ENCODE measurements at places on chromosomes 3 and 15.

GRCh38 chr15:76196269-76197231 lies 114.7 kb downstream of the ETFA start:
- no peak for DNase-seq
- no peaks in the 10 kb centered on the region for H3K36me3 ChIP-seq
- peaks cover 1% of the 10 kb centered on the region for H3K27me3 ChIP-seq

DNA sequence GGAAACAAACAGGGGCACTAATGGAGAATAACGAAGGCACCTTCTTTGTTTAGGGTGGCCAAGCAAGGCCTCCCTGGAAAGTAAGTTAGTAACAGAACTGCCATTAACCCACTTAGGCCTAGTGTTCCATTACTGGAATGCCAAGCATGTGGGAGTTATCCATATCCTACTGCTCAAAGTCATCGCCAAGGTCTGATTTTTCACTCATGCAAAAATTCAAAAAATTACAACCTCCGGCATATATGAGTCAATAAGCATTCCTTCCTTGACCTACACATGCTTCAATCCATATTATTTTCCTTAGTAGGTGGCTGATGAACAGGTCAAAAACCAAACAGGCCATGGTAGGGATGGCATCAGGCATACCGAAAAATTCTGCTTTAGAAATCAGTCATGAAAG lies 1097.2 kb downstream of the FHIT start:
- DNase-seq = no peak
- H3K4me1 ChIP-seq = peaks cover 6% of the 10 kb centered on the region
- no peaks in the 10 kb centered on the region for H3K27me3 ChIP-seq
- no peak overlapping the region for H3K27ac ChIP-seq

GRCh38 chr3:45273681-45274515 lies 47.8 kb upstream of the TMEM158 start:
- H3K27me3 ChIP-seq = peaks cover 11% of the 10 kb centered on the region
- no peak overlapping the region for H3K27ac ChIP-seq
- DNase-seq = no peak

- H3K27me3 ChIP-seq = peaks cover 2% of the 10 kb centered on the region
- peaks cover 5% of the 10 kb centered on the region for H3K4me1 ChIP-seq
- H3K4me3 ChIP-seq = no peak overlapping the region
- no peak overlapping the region for H3K27ac ChIP-seq
- no peak for DNase-seq
Measured at GRCh38 chr3:72505539-72506405, 342.5 kb downstream of the SHQ1 start.

DNA sequence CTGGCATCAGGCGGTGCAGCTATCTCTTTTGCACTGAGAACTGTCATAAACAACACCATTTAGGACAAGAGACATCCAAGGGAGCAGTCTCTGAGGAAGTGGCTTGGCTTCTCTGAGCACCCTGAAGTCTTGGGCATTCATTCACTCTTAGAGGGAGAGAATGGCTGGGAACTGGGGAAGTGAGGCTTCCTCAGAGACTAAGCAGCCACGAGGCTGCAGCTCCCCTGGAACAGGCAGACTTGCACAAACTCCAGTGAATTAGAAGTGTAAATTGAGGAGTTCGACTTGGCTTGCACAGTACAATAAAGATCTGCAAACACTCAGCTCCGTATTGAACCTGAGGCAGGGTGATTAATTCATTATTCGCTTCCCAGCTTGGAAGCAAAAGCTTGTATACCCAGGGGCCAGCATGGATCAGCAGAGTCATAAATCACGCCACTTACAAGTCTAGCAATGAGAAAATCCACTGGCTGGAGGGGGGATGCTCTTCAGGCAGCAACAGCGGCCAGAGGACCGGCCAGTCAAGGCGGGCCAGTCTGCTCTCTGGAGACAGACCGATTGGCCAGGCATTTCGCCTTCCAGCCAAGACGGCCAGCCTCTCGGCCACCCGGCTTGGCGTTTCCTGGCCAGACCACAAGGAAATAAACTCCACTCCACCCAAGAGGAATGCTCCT lies 118.8 kb upstream of the ADPGK start:
- peaks cover 14% of the 10 kb centered on the region for H3K27me3 ChIP-seq
- H3K4me3 ChIP-seq = no peak overlapping the region
- no peak for DNase-seq
- no peaks in the 10 kb centered on the region for H3K4me1 ChIP-seq
- H3K36me3 ChIP-seq = no peaks in the 10 kb centered on the region

- no peak for DNase-seq
- no peak overlapping the region for H3K27ac ChIP-seq
- H3K4me3 ChIP-seq = no peak overlapping the region
- H3K27me3 ChIP-seq = no peaks in the 10 kb centered on the region
Measured at GRCh38 chr3:173865900-173866498, 468.5 kb downstream of the NLGN1 start.

DNA sequence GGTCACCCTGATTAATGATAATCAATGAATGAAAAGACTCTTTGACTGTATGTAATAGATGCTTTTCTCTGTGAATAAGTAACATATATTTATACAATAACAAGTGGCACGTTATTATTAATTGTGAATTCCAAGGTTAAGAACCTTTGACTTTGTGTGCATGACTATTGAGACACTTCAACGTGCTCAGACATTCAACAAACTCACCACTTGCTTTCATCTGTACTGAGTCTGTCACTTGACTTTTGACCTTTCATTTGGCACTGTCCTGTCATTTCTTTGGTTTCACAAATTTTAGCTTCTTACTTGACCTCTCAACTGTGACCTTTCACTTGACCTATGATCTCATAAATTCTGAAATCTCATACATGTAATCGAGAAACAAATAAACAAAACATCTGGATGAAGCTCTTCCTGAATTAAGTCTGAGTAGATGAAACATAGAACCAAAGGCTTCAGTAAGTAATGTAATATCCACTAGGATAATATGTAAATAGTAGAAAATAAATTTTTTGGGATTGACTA lies 426.8 kb downstream of the MECOM start:
- H3K4me3 ChIP-seq = no peak overlapping the region
- no peak for DNase-seq
- peaks cover 33% of the 10 kb centered on the region for H3K27me3 ChIP-seq
- H3K27ac ChIP-seq = no peak overlapping the region

DNA sequence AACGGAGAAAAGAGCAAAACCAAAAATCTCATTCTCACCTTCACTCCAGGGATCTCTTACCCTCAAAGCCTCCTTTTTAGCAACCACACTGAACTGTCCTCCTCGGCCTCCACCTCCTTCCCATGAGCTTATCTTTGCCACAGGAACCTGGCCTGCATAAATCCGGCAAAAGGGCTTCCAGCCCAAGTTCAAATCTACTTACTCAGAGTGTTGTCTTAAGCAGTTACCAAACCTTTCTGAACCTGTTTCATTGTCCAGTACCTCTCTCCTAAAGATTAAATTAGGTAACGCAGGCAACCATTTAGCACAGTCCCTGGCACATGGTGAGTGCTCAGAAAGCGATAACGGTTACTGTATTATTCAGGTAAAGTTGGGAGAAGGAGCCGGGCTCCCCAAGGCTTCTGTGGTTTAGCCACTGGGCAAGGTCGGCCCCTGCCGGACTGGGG lies 777 bp downstream of the CIB1 start:
- H3K27me3 ChIP-seq = no peaks in the 10 kb centered on the region
- peaks cover 55% of the 10 kb centered on the region for H3K4me1 ChIP-seq
- H3K27ac ChIP-seq = peak overlapping the region; percentile 94

GRCh38 chr3:52798978-52799476 lies 4.4 kb downstream of the ITIH3 start:
- H3K27me3 ChIP-seq = peaks cover 3% of the 10 kb centered on the region
- no peak overlapping the region for H3K4me3 ChIP-seq
- H3K36me3 ChIP-seq = no peaks in the 10 kb centered on the region
- DNase-seq = no peak
- H3K27ac ChIP-seq = no peak overlapping the region
- H3K4me1 ChIP-seq = no peaks in the 10 kb centered on the region

GRCh38 chr15:90058308-90058707 lies 44.0 kb downstream of the IDH2 start:
- H3K4me1 ChIP-seq = peaks cover 25% of the 10 kb centered on the region
- no peaks in the 10 kb centered on the region for H3K36me3 ChIP-seq
- no peak overlapping the region for H3K4me3 ChIP-seq
- DNase-seq = no peak
- no peak overlapping the region for H3K27ac ChIP-seq

DNA sequence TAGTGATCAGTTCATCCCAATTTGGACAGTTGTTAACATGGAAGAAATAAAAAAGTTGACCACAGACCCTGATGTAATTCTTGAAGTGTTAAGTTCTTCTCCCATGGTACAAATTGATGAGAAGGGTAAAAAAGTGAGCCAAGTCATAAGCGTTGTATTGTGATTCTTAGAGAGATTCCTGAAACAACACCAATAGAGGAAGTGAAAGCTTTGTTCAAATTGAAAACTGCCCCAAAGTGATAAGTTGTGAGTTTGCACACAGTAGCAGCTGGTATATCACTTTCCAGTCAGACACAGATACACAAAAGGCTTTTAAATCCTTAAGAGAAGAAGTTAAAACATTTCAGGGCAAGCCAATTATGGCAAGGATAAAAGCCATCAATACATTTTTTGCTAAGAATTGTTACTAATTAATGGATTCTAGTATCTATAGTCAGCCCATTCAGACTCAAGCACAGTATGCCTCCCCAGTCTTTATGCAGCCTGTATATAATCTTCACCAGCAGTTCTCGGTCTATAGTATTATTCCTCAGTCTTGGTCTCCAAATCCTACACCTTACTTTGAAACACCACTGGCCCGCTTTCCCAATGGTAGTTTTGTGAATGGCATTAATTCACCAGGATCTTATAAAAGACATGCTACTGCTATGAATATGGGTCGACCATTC lies 38.2 kb downstream of the CDIN1 start:
- no peak overlapping the region for H3K4me3 ChIP-seq
- no peaks in the 10 kb centered on the region for H3K36me3 ChIP-seq
- no peak overlapping the region for H3K27ac ChIP-seq
- H3K27me3 ChIP-seq = no peaks in the 10 kb centered on the region
- DNase-seq = no peak

GRCh38 chr3:14130230-14130629 lies 5.4 kb downstream of the TMEM43 start:
- no peak overlapping the region for H3K27ac ChIP-seq
- no peak for DNase-seq
- no peaks in the 10 kb centered on the region for H3K27me3 ChIP-seq
- no peak overlapping the region for H3K4me3 ChIP-seq

- DNase-seq = no peak
- H3K36me3 ChIP-seq = no peaks in the 10 kb centered on the region
- H3K4me1 ChIP-seq = no peaks in the 10 kb centered on the region
- H3K27me3 ChIP-seq = no peaks in the 10 kb centered on the region
- H3K27ac ChIP-seq = no peak overlapping the region
Measured at GRCh38 chr15:26443321-26443720, 329.5 kb downstream of the GABRB3 start.

DNA sequence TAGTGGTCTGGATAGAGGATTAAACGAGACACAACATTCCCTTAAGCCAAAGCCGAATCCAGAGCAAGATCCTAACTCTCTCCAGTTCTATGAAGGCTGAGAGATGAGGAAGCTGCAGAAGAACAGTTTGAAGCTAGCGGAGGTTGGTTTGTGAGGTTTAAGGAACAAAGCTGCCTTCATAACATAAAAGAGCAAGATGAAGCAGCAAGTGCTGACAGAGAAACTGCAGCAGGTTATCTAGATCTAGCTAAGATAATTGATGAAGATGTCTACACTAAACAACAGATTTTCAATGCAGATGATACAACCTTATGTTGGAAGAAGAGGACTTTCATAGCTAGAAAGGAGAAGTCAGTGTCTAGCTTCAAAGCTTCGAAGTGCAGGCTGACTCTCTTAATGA lies 14.8 kb upstream of the GASK1A start:
- H3K4me1 ChIP-seq = no peaks in the 10 kb centered on the region
- DNase-seq = no peak
- H3K27ac ChIP-seq = no peak overlapping the region
- H3K36me3 ChIP-seq = no peaks in the 10 kb centered on the region

DNA sequence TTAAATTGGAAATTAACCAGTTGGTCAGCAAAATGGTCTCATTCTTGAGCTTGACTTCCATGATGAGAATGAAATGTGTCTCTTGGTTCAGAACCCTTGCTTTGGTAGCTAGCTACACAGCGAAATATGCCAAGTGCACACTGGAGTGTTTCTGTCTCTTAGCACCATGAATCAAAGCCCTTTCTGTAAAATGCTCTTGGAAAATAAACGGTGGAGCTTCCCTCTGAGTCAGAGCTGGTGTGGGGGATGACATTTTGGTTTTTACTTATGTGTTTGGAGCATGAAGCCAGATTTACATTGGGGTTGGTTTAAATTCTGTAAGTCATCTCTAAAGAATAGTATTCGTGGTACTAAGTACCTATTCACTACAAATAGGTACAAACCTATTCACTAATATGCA lies 85.1 kb upstream of the NANOGP8 start:
- no peaks in the 10 kb centered on the region for H3K27me3 ChIP-seq
- H3K27ac ChIP-seq = no peak overlapping the region
- H3K36me3 ChIP-seq = no peaks in the 10 kb centered on the region
- H3K4me3 ChIP-seq = no peak overlapping the region

DNA sequence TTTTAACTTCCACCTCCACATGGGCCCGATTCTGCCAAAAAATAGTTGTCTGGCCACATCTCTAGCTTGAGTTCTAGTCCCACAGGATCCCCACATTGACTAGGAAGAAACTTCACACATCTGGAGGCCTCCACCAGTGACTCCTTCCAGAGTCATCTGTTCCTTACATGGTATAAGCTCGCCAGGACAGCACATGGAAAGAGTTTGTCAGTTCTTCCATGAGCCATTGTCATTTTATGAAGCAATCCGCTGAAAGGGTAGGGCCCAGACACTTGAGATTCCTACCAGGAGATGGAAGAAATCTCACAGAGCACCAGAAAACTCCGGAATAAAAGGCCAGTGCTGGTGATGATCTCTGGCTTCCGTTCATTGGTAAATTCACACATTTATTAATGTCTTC lies 350.5 kb upstream of the ICE2 start:
- no peaks in the 10 kb centered on the region for H3K27me3 ChIP-seq
- H3K27ac ChIP-seq = no peak overlapping the region
- H3K4me1 ChIP-seq = no peaks in the 10 kb centered on the region
- H3K36me3 ChIP-seq = peaks cover 2% of the 10 kb centered on the region

GRCh38 chr15:53115563-53115962 lies 325.4 kb upstream of the ONECUT1 start:
- no peaks in the 10 kb centered on the region for H3K27me3 ChIP-seq
- DNase-seq = no peak
- no peaks in the 10 kb centered on the region for H3K36me3 ChIP-seq
- no peak overlapping the region for H3K27ac ChIP-seq

- H3K36me3 ChIP-seq = peaks cover 2% of the 10 kb centered on the region
- no peaks in the 10 kb centered on the region for H3K27me3 ChIP-seq
- no peak for DNase-seq
Measured at GRCh38 chr15:66359740-66360139, 3.3 kb upstream of the TIPIN start.

DNA sequence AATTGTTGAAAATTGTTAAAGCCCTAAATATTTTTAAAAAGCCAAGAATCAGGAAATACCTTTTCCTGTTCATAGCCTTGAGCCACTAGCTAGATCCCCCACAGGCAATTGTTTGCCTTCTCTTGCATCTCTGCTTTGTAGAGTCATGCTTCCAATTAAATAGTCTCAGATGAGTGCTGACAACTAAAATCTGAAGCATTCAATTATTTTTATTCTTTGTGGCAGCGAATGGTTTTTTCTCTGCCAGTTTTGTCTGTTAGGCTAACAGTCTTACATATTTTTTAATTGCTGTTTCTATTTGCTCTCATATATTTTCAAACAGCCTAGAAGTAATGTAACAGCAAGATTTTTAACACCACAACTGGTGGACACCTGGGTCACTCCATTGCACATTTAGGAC lies 277.1 kb upstream of the GBE1 start:
- H3K27me3 ChIP-seq = no peaks in the 10 kb centered on the region
- H3K36me3 ChIP-seq = no peaks in the 10 kb centered on the region
- H3K4me1 ChIP-seq = no peaks in the 10 kb centered on the region
- no peak overlapping the region for H3K4me3 ChIP-seq
- H3K27ac ChIP-seq = no peak overlapping the region

Measured in activated T-helper 1 cell treated with anti-CD3 and anti-CD28 coated beads, Interleukin-12 subunit alpha, Interleukin-12 subunit beta, Interleukin-2, Interleukin-4 antibody, amounts not matched to agents 30 ng/mL and 10 ng/mL and 1 ng/mL, durations not matched to agents 14 hours and 24 hours and 36 hours (primary cell).